ENCODE measurements at places on chromosomes 2 and 18. TPM values are rescaled to one million over a fixed set of nuclear protein-coding genes. Genes with fewer than 3 reads are reported as not detected.

Gene KCNIP3
- 23.8 TPM for total RNA-seq

- no peak for DNase-seq
Measured at GRCh38 chr2:53131416-53131815, 636.2 kb upstream of the CHAC2 start.

GRCh38 chr2:38095996-38096861 is 20.3 kb upstream of the CYP1B1 start:
- DNase-seq: no peak

GRCh38 chr2:117989854-117990438 is 23.9 kb downstream of the CCDC93 start:
- DNase-seq: no peak

- no peak for DNase-seq
Measured at GRCh38 chr2:67896476-67896875, 166.3 kb downstream of the C1D start.
